Fibroblast of skin of right quadriceps (primary cell): ENCODE measurements at places on chromosomes 2 and 18.
A peak's percentile ranks its signal among the peaks of the same experiment; 100 is the strongest.

DNA sequence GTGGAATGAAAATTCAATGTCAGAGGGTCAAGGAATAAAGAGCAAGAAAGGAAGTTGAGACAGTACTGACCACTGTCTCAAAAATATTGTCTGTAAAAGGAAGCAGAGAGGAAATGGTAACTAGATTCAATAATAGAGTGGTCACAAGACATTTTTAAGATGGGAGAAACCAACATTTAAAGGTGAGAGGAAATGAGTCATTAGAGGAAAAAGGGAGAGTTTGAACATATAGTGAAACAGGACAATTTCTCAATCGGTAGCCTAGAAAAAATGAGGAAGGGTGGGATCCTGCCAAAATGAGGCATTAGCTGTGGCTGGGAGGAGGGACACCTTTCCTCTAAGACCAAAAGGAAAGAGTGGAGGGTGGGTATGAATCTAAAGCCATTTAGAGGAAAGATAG lies 288.5 kb downstream of the SP3 start:
- DNase-seq = no peak

DNA sequence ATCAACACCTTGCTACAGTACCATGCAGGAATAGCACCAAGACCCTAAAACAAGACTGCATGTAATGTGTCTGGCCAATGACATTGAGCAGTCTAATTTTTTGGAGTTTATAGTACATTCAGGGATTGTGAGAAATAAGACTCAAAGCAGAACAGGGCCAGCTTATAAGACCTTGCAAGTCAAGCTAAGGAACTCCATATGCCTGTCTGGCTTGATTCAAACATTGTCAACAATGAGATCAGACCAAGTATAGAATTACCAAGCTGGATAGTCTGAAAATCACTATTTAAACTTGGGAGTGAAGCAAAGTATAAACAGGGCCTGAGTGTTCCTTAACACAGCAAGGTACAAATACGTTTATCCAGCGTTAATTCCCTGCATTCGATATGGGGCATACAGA lies 370.9 kb downstream of the CNTNAP5 start:
- DNase-seq = no peak

DNA sequence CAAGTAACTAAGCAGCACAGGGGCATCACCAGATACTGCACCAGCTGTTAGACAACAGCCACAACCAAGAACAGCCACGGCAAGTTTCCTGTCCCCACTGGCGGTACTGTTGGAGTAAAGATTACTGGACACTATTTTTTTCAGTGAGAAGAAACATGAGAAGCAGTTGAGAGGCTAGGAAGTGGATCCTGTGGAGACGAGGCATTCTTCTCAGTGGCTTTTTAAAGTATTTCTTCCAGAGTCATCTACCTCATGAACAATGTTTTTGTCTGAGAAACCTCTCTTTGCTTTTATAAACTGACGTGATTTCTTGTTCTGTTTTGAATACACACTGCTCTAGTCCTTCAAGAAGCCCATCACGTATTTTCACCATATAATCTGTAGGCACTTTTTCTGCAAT lies 18.8 kb downstream of the TM4SF20 start:
- DNase-seq = no peak

DNA sequence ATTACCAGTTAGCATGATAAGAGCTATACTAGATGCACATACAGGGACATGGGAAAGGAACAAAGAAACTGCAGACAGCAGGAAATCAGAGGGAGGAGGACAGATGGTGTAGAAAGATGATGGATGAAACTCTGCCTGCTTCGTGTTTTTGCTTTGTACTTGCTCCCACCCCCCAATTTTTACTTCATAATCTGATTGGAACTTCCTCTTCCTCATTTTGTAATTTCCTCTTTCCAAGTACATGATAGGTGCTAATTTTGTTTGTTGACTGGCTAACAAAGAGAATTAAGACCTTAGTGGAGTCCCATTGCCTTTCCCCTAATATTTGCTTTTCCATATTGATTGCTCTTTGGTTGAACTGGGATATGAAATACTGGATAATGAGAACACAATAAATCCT lies 76.0 kb upstream of the PELI1 start:
- no peak for DNase-seq

GRCh38 chr2:151040039-151040438 lies 221.6 kb downstream of the RBM43 start:
- peak; percentile 55 for DNase-seq

GRCh38 chr18:21450503-21450902 lies 150.0 kb downstream of the ESCO1 start:
- DNase-seq = no peak

DNA sequence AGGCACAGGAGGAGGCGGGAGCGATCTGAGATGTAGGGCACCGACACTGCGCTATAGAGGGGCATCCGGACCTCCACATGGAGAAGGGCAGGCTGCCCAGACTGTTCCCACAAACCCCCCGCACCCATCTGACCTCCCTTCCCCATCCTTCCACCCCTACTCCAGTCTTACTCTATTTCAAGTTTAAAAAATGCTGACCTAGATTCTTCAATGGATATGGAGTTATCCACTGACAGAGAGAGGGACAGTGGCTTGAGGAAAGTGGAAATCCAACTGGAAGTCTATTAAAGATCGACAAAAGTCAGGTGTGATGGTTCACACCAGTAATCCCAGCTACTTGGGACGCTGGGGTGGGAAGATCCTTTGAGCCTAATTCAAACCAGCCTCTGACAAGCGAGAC lies 5.1 kb upstream of the DGUOK start:
- DNase-seq = no peak

DNA sequence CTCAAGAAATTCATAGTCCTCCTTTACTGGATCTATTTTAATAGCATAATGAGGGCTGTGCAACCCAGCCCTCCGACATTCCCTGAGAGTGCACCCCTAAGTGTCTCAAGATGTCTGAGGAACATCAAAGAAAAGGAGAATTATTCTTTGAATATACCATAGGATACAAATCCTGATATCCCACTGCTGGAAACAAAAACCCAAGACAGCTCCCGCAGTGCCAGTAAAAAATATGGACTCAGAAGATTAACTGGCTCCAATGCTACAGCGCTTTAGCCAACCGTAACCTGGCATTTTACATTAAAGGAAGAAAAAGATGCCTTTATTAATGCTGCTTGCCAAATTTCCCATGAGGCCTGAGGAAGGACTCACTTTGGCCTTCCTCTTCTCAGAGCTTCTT lies 168.4 kb downstream of the TTC32 start:
- DNase-seq = no peak

GRCh38 chr2:198611201-198611600 lies 806.8 kb downstream of the PLCL1 start:
- DNase-seq = no peak

- DNase-seq = peak; percentile 41
These were observed 664 bp downstream of the CAMKMT start for GRCh38 chr2:44362207-44363015.

DNA sequence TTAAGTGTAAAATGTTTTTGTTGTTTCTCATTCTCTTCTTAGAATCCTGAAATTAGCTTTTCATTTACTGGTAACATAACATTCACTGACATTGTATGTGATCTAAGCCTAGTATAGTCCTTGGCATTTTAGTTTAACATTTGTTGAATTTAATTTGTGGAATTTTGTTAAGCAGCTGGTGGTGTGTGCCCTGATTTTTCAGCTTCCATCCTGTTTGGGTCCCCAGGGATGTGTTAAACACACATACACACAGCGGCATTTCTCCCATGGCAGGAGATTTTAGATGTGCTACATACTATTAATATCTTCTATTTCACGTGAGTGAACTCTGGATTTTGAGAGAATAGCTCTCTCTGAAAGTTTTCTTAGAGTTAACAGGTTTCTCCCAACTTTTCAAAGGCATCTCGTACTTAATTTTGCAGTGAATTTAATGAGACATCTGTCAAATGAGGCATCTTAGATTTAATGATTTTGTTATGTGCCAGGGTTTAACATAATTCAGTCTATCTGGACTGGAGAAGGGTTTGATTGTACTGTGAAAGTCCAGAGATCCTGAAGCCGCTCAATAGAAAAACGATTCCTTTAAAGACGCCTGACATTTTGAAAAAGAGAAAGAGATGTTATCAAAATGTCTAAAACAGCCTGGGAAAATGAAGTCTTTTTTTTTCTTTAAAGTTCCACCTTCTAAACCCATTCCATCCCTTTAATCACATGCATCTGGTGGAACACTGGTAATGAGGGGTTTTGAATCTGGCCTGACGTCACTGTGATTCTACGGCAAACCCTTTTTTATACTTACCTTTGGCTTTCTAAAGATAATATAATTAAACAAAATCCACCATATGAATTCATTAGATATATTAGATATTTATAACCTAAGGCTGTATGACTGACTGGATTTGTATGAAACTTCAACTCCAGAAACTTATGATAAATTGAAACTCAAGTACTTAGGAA lies 6.8 kb downstream of the PHLPP1 start:
- DNase-seq = no peak

DNA sequence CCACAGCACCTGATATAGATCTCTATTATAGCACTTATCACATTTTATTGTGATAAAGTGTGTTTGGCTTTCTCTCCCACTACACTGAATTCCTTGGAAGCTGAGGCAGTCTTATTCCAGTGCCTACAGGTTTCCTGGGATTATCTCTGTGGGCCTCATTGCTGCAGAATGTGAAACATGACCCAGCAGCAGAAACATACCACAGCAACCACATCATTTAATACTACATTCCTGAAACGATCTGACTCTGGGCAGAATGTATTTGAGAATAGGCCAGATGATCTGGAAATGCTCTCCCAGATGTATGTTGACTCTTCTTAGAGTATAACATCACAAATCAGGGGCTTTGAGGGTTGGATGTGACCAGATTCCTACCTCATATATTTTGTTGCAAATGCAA lies 323.5 kb upstream of the TANK start:
- peak; percentile 98 for DNase-seq

DNA sequence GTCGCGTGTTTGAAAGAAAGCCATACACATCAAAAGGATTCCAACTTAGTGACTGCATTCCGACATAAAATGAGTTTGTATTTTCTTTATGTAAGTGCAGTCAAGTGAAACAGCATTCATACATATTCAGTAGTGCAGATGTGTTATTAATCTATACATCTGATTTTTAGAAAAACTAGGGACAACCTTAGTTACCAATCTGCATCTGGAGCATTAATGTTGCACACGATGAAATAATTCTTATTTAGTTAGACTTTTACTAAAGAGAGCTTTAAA lies 1.9 kb downstream of the GORASP2 start:
- peak; percentile 7 for DNase-seq

DNA sequence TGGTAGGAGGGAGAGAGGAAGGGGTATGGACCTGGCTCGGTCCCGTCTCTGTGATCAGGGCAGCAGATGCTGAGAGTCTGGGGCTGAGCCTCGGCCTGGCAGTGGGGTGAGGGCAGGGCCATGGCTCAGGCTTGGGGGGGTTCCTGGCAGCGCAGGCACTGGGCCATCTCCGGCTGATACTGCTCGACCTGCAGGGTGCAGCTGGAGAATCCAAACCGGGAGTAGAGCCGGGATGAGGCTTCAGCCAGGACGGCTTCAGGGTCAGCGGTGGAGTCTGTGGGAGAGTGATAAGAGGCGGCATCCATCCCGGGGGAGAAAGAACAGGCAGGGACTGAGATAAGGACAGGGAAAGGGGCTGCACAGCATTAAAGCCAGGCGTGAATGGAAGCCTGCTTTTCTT lies 7.7 kb downstream of the SLC30A3 start:
- no peak for DNase-seq

- DNase-seq = peak; percentile 43
These were observed 94.4 kb upstream of the TGFA start for GRCh38 chr2:70647873-70648481.

GRCh38 chr2:173386738-173387065 lies 32.0 kb downstream of the CDCA7 start:
- DNase-seq = no peak

GRCh38 chr2:218228366-218229090 lies 11.5 kb downstream of the ARPC2 start:
- DNase-seq = peak; percentile 28

DNA sequence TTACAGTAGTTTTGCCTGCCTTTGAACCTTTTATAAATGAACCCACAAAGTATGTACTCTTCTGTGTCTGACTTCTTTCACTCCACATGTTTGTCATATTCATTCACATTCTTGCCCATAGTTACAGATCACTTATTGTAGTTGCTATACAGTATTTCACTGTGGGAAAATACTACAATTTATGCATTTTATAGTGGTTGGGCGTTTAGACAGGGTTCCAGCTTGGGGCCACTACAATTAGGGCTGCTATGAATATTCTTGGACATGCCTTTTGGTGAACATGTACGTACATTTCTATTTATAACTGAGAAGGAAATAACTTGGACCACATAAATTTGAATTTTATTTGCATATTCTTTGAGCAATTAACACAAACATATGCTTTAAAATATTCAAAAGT lies 15.4 kb upstream of the PMAIP1 start:
- DNase-seq = peak; percentile 74

- peak; percentile 89 for DNase-seq
These were observed 6.6 kb upstream of the CYP27C1 start for GRCh38 chr2:127226520-127227263.

DNA sequence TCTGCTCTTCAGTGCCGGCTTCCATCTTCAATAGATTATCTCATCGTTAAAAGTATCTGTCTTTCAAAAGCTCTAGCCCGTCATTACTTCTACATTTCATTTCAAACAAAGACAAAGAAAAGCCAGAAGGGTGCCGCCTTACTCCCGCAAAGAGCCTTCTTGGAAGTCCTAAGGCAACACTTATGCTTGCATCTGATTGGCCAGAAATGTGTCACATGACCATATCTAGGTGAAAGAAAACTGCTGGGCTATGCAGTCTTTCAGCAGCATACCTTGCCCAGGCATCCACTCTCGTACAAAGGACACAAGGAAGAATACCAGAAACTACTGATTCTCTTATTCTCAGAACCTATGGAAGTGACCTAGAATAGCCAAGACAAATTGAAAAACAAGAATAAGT lies 217.1 kb upstream of the SLC35G4 start:
- no peak for DNase-seq

GRCh38 chr2:82494739-82495138 lies 1964.3 kb downstream of the SUCLG1 start:
- no peak for DNase-seq
